HuH-7 (cell line): ENCODE measurements at places on chromosomes 7 and 10.

DNA sequence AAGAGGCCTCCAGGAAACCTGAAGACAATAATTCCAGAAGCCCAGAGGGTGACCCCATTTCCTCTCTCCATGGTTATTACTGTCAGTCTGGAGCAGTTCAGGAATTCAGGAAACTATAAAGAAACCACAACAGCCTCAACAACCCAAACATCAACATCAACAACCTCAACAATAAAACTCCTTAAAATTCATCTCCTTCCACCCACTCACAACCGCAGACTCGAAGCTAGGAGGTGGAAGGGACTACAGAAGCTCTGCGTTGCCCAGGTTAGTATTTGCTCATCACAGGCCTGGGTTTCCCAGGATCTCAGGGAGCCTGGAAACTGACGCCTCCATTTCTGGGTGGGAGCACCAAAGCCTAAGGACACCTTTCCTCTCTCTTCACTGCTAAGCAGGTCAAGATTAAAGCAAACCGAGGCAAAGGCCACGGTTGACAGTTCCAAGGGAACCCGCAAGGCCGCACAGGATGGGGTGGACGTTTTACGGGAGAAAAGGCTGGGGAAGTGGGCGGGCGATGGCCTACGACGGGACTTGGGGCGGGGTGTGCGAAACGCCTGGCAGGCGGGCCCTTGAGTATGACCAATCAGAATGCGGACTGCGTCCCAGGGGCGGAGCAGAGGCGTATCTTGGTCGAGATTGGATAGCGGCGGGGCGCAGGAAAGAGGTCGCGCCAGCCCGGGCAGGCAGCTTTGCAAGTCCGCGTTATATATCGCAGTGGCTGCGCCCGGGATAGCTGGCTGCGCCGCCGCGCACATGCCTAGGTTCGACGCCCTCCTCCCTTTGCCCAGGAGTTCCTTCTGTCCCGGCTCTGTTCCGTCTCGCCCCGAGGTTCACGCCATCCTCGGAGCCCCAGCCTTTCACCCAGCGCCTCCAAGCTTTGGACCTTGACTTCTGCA, at the start of gene ELOVL3:
ELOVL3 (plus strand) TSS at position 654 of the 896 bp plus-strand sequence. CDS start 250 bp downstream, outside the sequence.
- DNase-seq = peak; percentile 96

DNA sequence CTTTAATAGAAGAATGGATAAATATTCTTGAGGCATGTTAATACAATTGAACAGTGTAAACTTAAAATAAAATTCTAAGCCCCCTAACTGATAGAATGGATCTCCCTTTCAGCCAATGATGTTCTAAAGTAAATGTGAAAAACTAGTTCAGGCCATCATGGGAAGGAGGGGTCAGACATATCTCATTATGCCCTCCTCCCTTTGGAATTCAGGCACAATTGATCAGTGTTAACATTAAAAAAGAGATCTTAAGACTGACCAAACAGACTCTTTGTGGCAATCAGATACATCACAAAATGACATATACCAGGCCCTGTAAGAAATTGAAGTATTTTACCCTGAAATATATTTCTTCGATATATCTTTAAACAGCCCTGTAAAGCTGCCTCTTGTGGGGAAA, 683.0 kb upstream of the LRRTM3 start:
- DNase-seq = no peak

DNA sequence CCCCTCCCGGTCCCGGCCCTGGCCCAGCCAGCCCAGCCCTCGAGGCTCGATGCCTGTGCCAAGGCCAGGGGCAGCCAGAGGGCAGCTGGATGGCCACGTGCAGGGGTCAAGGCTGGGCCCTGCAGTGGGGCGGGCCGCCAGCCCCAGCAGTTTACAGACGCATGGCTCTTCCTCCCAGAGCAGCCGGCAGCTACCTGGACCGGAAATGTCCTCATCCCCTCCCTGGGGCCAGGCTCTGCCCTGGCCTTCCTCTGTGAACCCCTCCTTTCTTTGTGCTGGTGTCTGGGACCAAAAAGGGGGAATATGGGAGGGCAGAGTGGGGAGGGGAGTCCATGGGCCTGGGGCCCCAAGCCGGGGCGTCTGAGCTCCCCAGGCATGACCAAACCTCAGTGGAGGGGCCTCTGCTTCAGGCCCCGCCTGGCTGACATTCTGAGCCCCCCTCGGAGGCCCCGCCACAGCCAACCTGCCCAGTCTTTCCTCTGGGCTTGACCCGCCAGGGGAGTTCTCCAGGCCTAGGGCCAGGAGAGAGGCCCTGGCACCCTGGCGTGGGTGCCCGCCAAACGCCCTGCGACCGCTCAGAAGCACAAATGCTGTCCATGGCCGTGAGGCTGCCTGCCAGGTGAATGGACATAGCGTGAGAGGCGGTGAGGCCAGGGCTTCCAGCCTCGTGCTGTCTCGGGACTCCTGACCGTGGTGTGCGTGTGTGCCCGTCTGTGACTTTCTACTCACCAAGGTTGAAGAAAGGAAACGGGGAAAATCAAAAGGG, 24.7 kb upstream of the AMZ1 start:
- no peak for DNase-seq

GRCh38 chr7:47489624-47490023, 92.3 kb downstream of the TNS3 start:
- no peak for DNase-seq

DNA sequence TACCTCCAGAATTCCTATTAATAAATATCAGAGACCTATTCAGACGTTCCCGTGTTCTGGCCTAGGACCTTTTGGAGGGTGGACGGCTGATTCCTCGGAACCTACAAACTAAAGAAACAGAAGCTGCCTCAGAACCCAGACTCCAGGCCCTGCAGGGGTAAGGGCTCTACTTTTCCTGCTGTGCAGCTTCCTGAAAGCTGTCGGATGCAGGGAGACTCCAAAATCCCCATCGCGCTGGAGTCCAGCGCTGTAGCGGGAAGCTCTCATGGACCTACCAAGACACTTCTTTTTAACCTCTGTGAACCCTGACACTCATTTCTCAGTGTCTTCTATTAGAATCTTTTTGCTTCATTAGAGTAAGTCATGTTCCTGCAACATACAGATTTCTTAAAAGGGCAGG, 244.5 kb upstream of the PITRM1 start:
- DNase-seq = no peak

DNA sequence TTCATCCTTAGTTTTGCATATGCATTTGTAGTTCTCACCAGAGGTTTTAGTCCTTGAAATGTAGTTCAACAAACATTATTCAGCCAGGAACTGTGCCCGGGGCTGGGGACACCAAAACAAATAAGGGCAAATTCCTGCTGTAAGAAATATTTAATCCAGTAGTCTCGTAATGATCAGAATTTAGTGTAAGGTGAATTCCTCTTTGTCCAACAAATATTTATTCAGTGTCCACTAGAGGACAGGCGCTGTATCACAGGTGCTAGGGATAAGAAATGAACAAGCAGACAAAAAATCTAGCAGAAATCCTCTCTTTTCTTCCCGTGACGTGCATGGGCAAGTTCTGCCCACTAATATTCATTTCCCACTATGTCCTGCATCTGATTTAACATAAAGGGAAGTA, 17.6 kb downstream of the LGI1 start:
- no peak for DNase-seq
